Progenitor cell of endocrine pancreas (in vitro differentiated cells): ENCODE measurements at places on chromosomes 3 and 15.

GRCh38 chr3:100227511-100227921 lies 33.3 kb upstream of the TBC1D23 start:
- DNase-seq = no peak

DNA sequence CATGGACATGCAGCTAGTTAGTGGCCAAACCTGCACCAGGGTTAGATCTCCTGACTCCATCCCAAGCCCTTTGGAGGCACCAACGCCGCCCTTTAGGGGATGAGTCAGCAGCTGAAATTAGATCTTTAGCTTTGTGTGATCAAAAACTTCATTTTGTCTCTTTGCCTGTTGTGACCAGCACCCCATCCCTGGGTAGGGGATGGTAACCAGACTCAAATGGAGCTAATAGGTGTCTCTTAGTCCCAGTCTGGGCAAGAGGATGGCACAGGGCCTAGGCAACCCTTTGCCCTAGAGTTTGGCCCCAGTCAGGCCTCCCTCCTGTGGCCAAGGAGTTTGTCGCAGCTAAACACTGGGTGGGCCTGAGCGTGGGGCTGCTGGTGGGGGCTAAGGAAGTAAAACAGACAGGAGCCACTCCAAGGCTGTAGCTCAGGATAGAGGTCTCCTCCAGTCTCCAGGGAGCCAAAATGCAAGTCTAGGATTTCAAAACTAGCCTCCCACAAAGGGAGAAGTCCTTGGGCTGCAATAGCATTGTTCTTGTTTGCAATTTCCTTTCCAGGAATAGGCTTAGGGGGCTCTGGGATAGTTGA lies 105.1 kb downstream of the CPN2 start:
- no peak for DNase-seq

- no peak for DNase-seq
These were observed 41.5 kb downstream of the PDHB start for GRCh38 chr3:58392181-58392580.

DNA sequence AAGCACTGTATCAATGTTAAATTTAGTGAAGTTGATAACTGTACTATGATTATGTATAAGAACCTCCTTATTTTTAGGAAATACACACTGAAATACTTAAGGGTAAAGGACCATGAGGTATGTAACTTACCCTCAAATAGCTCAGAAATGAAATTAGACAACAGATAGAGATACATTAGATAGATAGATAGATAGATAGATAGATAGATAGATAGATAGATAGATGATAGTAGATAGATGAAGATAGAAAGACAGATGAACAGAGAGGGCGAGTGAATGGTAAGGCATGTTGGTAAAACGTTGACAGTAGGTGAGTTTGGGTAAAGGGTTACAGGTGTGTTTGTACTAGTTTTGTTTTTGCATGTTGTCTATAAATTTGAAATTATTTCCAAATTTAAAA lies 38.0 kb upstream of the ACAN start:
- DNase-seq = no peak

GRCh38 chr3:147813256-147813655 lies 404.1 kb downstream of the ZIC1 start:
- no peak for DNase-seq

DNA sequence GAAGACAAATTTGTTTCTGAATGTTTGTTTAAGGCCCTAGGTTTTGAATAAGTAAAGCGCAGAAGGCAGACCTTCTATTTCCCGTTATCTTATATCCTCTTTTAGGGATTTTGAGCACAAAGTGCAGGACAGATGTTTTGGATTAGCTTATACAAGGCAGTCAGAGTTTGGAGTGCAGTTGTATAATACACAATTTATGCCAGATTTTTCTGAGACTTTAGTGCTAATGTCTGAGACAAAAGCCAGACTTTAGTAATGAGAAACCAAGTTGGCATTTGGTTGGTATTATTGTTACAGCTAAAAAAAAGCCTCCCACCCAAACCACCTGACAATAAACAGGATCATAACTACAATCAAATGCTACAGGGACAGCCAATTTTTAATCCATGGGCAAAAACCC lies 309.9 kb upstream of the SATB1 start:
- DNase-seq = no peak

- no peak for DNase-seq
These were observed 72.8 kb upstream of the PRR20G start for GRCh38 chr3:127360647-127361046.

DNA sequence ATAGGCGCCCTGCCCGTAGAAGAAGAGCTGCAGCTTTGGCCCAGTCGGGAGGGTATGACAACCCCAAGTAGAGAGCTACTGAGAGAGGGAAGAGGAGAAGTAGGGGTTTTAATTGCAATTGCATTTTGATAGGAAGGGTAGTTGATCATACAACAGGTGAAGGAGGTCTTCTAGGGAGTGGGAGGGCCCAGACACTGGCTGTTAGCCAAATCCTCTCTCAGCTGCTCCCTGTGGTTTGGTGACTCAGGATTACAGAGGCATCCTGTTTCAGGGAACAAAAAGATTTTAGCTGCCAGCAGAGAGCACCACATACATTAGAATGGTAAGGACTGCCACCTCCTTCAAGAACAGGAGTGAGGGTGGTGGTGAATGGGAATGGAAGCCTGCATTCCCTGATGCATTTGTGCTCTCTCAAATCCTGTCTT lies 408.9 kb upstream of the THBS1 start:
- no peak for DNase-seq

- peak; percentile 14 for DNase-seq
These were observed 57.9 kb downstream of the TRAK1 start for GRCh38 chr3:42148982-42149432.

DNA sequence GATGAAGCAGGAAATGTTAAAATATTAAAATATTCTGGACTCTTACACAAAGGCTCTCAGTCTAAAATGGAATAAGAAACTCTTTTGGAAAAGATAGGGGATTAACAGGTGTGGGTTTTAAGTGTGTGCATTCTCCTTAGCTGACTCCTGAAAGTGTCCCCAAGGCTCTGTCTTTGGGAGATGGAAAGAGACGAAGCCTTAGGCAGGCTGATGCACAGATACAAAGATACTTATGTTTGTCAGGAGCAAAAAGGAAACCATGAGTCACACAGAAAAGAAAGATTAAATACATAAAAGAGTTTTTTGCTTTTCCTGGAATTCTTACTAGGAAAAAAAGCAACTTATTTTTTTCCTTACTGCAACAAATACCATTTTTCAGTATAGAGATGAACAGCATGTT lies 23.8 kb upstream of the ABI3BP start:
- DNase-seq = no peak

DNA sequence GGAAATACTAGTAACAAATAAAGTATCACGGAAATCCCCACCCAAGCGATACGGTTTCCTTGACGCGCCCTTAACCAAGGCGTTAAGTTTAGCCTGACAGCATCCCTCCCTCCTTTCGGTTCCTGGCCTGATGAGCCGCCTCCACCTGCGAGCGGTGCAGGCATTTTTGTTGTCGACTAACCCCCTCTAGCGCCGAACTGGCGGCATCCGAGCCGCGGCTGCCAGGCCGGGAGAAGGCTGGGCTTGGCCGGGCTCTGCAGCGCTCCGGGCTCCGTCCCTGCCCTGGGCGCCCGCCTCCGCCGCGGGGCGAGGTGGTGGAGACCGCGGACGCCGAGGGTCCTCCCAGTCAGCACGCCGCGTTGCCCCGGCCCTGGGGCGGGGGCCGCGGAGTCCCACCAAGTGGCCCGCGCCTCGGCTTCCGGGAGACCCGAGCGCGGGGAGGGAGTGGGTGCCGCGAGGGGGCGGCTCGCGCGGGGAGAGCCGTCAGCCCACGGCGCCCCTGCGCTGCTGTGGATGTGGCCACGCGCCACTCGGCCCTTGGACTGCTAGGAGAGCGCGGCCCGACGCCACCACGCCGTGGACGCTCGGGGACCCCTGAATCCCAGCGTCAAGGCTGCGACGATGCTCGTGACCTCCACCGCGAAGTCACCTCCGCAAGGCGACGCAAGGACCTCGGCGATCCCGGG lies 1.1 kb upstream of the EPHA6 start:
- DNase-seq = peak; percentile 84

DNA sequence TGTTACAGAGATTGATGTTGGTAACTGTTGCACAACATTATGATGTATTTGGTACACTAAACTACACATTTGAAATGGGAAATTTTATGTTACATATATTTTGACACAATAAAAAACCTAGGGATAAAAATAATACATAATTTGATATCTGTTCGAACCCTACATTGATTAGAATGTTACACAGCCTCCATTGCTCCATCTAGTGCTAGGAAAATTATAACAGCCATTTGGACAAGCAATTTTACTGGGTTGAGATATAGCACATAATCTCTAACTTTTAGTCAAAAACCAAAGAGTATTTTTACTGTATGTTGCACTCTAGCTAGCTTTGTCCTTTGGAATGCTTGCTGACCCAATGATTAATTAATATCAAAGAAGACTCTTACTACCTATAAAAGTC lies 108.1 kb downstream of the LSAMP start:
- DNase-seq = no peak

DNA sequence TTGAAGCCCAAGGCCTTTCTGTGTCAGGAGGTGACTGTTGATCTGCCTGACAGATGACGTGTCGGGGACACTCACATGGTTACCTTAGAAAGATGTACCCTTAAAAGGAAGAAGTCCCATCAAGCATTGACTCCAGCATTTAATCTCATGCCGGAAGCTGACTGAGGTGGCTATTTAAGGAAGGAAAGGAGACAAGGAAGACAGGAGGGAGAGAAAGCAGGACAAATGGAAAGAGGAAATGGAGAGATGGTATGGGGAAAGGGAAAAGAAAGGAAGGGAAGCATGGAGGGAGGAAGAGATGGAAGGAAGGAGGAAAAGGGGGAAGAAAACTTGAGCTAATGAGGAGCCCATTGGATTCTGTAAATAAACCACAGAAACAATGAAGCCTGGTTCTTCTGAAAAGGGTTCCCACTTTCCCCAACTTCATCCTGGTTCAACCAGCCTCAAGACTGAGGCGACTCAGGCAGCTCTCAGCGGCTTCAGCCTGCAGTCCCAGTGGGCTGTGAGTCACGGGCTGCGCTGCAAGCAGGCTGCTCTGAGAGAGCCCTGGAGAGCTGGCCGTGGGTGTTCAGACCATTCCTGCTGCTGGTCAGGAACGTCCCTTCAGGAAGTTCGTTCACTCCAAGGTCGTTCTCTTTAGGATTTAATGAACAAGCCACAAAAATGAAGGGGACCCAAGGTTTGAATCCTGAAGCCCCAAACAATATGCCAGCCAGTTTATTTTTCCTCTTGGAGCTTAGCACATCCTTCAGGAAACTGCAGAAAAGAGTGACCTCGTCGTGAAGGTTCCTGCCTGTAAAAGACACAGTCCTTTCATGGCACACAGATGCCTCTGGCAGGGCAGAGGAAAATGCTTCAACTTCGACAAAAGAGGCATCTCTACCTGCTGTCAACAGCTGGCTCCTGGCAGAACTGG lies 69.6 kb upstream of the THBS1 start:
- no peak for DNase-seq

DNA sequence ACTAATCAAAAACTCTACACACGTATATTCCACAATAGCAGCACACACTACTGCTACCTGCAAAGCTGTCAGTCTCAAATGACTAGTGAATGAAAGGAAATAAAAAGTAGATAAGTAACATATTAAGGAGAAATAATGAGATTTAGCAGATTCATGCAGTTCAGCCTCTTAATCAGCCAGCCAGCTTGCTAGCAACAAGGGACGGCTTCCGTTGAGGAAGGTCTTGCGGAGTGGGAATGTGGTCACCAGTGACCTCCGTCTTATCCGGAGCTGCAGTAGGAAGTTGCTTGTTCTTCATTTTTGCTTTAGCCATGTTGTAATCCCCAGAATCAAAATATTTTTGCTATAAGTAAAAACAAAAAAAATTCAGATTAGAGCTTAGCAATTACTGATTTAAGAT lies 17.1 kb downstream of the ARPP19 start:
- DNase-seq = no peak

DNA sequence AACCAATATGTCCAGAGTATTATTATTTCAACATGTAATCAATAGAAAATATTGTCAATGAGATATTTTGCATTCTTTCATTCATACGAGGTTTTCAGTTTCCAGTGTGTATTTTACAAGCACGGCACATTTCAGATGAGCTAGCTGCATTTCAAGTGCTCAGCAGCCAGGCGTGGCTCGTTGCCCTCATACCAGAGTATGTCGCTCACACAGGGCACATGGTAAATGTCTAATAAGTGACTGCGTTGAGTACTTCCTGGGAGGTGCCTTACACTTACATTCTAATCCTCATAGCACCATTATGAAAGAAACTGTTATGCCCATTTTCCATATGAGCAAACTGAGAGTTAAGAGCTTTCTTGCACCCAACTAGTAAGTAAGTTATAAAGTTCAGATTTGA lies 47.4 kb downstream of the TMEM266 start:
- DNase-seq = no peak

DNA sequence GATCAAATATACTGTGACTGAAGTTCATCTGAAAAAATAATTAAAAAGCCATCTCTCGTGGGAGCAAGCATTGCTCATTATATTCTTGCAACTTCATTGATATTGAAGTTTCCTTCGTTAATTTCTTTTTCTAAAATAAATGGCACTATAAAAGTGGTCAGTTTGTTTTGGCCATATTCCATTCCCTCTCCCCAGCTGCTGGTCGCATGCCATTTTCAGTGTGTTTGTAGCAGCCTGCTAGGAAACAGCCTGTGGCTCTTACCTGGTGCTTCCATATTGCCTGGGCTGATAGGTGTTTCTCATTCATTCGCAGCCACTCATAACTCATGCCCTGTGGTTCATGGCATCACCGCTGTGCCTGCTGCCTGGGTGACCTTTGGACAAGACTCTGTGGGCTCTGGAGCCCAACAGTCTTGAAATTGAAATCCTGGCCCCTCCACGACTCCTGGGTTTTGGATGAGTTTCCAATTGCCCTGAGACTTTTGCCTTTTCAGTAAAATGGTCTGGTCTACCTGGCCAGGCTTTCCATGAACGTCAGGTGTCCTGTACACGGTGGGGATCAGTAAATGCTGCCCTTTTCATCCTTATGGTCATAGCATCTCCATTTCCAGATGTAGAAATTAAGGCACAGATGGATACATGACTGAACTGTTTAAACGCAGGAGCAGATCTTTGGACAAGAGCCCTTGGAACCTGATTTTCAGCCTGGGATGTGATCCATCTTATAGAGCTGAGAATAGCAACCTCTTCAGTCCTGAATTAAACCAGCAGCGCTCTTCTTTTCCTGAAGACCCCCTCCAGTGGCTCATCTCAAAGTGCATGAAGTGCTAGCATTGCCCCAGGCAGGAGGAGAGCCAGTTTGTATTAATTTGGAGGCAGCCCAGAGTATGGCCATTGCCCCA lies 69.4 kb downstream of the SLCO3A1 start:
- no peak for DNase-seq

DNA sequence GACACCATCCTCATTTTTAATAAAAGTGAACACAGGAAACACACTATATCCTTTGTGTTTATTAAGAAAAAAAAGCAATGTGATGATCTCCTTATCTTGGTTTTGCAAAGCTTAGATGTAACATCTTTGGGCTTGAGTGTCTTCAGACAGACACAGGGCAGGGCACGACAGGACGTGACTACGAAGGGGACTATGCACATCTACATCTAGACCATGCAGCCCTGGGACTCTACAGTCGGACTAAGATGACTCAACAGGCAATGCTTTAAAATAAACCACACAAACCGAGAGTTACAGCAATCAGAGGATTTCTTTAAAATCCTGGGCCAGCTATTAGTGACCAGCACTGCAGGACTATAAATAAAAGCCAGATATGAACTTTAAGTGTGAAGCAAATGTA lies 22.8 kb upstream of the TM2D3 start:
- DNase-seq = no peak
